ENCODE measurements at places on chromosomes 3 and 15. TPM values are rescaled to one million over a fixed set of nuclear protein-coding genes. Genes with fewer than 3 reads are reported as not detected.

The CCR4 gene
- polyA plus RNA-seq, result 0.27 TPM

GRCh38 chr3:17119201-17120072 lies 234.7 kb downstream of the PLCL2 start:
- no peak for DNase-seq

- DNase-seq, result no peak
Measured at GRCh38 chr15:44798826-44799225, 62.5 kb downstream of the TRIM69 start.

DNA sequence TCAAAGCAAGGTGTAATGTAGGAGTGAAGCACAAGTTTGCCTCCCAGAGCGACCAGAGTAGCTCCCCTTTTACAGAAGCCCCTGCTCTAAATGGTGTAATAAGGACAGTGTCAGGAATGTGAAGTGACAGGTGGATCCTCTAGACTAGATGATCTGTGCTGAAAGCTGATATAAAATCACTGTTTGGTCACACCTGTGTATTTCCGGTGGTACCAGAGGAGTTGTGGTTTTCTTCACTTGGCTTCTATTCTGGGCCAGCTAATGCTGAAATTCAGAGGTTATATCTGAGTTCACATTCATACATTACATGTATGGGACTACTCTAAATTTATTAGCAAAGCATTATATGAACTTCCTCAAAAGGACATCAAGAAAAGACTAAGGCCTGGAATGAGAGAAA lies 117.4 kb downstream of the IL1RAP start:
- DNase-seq, result no peak

DNA sequence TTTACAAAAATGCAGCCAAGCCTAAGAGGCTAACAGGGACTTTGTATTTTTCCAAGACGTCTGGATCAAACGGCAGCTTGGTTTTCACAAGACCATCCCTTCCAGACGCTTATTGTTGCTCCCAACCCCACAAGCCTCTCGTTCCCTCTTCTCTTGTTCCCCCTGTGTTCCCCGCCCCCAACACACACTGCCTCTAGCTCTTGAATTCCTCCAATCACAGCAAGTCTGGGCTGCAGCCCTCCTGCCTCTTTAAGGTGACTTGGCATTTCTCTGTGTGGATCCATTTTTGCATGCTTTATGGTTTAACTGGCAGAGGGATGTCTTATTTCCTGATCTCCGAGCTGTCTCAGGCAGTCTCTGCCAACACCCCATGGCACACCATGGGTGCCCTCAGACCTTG lies 182.2 kb downstream of the ABHD5 start:
- no peak for DNase-seq

DNA sequence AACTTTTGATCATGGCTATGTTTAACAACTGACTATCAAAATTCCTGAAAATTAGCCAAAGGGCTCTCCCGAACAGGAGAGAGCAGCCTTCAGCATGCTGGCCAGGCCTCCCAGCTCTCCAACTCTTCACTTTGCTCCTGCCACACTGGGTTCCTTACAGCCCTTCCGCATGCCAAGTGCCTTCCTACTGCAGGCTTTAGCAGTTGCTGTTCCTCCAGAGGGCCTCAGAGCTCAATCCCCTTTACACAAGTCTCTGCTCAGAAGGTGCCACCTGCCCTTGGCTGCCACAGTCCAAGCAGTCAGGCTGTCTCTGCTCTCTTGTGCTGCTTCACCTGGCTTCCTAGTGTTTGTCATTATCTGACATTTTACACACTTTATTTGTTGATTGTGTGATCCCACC lies 553.1 kb upstream of the PPP2R3A start:
- DNase-seq, result no peak

DNA sequence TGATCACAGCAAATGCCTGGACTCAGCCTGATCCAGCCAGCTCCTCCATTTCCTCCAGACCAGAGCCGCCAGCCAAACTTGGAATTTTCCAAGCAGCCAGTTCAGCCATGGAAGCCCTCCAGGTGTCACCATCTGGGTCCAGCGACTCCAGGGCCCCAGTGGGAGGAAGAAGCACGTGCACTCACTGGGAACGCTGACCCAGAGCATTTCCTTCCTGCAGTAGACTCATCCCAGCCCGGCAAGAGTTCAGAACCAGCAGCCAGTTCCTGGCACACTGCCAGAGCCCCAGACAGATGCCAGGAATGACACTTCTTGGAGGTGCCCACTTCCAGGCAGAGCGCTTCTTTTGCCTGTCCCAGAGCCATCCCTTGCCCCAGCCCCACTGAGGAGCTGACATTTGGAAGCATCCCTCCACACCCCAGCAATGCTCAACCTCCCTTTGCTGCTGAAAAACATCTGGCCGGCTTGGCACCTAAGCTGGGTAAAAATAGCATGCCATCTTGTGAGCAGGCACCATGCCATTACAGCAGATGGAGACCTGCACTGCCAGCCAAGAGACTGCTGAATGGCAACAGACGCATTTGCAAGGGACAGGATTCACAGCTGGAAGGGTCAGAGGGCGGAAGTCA lies 460.3 kb upstream of the PROK2 start:
- no peak for DNase-seq

GRCh38 chr3:173796890-173797289 lies 399.3 kb downstream of the NLGN1 start:
- DNase-seq, result no peak

DNA sequence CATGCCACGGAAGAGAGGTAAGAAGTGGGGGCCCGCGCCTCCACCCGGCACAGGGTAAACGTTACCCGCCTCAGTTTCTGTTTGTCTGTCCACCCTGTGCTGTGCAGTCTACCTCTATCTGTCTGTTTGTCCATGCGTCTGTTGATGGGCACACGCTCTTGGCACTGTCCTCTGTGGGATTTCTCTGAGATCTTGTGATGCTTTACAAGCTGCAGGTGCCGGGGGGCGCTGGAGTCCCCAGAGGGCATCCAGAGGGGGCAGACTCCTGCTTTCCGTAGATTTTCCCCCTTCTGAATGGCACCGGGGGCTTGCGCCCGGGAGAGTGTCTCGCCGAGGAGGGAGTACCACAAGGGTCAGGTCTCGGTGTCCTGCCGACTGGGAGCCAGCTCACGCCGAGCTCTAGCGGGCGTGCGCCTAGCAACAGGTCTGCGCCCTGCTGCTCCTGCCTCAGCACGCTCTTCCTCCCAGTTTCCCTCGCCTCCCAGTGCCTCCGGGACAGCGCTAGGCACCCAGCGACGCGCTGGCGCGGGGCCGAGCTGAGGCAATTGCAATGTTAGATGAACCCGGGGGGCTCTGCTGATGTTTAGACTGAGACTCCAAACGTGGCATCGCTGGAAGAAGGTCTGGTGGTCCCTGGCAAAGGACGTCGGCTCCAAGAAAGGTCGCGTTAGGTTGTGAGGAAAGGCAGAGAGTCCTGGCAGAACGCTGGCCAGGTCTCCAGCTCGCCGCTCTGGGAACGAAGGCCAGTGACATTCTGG lies 667 bp downstream of the CEMIP start:
- no peak for DNase-seq

DNA sequence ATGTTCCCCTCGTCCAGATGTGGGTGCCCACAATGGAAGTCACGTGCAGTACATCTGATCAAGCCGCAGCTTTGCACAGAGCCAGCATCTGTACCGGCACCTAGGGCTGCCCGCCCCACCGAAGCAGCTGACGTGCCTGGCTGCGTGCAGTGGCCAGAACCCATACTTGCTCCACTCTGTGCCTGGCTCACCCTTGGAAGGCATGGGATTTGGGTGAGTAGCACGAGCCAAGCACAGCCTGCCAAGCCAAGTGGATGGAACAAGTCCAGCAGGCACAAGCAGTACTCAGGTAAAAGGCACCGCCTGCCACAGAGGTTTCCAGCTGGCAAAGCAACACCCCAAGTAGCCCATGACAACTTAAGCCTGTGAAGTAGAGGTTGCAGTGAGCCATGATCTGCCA lies 261.3 kb downstream of the TBC1D5 start:
- DNase-seq, result no peak
